GM12892 (cell line): ENCODE measurements at places on chromosomes 1 and 21.

- DNase-seq, result no peak
These were observed 4.1 kb downstream of the SLAMF9 start for GRCh38 chr1:159949981-159950381.

GRCh38 chr1:194175251-194175650 lies 988.8 kb upstream of the B3GALT2 start:
- DNase-seq, result no peak

DNA sequence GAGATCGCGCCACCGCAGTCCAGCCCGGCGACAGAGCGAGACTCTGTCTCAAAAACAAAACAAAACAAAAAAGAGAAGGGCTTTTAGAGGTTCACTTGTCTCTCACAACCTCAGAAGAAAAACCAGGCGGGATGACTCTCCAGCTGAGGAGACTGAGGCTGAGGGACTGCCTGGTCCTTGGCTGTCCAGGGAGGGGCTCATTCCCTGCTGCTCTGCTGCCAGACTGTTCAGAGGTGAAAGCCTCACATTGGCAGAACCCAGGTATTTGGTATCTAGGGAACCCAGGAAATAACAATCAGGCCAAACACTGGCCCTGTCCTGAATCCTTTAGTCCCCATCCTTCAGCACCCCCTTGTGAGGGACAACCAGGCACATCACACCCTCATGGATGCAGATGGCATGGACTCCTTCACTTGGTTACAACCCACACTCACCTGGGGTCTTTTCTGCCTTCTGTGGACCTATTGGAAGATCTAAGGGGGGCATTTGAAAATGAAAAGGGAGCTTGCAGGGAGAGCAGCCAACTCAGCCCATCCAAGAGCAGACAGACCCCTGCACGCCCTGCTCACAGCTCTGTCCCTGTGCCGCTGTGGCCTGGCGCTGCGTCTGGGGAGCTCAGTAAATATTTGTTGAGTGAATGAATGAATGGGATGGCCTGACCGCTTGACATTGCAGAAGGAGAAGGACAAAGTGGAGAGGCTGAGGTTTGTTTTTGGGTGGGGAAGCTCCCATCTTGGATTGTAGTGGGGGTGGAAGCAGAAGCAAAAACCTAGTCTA lies 33.4 kb downstream of the CD247 start:
- no peak for DNase-seq

DNA sequence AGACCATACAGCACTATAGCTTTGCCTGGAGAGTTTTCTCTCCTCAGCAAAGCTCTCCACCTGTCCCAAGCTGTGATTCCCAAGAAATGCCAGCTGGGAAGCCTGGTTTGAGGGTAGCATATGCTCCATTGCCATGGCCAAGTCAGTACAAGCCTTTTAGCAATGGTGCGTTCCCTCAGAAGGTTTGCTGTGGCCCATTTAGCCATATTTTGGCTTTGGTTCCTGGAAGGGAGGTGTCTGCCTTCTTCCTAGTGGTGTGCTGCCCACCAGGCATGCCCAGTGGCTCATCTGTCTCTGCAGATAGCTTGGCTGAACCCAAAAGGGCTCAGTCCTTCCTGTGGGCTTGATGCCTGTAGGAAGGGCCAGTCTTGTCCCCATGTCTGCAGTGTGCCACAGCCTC lies 32.4 kb downstream of the GALNT2 start:
- DNase-seq, result no peak
